ENCODE measurements at places on chromosomes 12 and 14. TPM values are rescaled to one million over a fixed set of nuclear protein-coding genes. Genes with fewer than 3 reads are reported as not detected.

The YARS2 gene
- total RNA-seq: 16.3 TPM

The HOXC11 gene
- not detected for total RNA-seq

The DEPDC4 gene
- total RNA-seq: not detected

The MIPOL1 gene
- 0.63 TPM for total RNA-seq

The KRT76 gene
- total RNA-seq: not detected

The LRCOL1 gene
- total RNA-seq: not detected

The POTEG gene
- not detected for total RNA-seq

The FAM90A1 gene
- total RNA-seq: not detected

The BCL11B gene
- total RNA-seq: 101 TPM

The C1QL4 gene
- 0.10 TPM for total RNA-seq

The HOXC6 gene
- total RNA-seq: not detected

The PTPRR gene
- total RNA-seq: not detected

The CLEC4E gene
- 25.6 TPM for total RNA-seq

The HSPB8 gene
- not detected for total RNA-seq

The HOXC12 gene
- total RNA-seq: not detected

The TAS2R43 gene
- total RNA-seq: not detected

The TAS2R14 gene
- 1.2 TPM for total RNA-seq

The PDE6H gene
- 3.9 TPM for total RNA-seq

The RACGAP1 gene
- total RNA-seq: 3.7 TPM

The DCAF5 gene
- total RNA-seq: 42.2 TPM

The ASCL1 gene
- 0.10 TPM for total RNA-seq

The GLIPR1L1 gene
- total RNA-seq: not detected

The CELA1 gene
- total RNA-seq: not detected

The ADAM21 gene
- total RNA-seq: not detected

The KRT74 gene
- total RNA-seq: 0.10 TPM

The TPPP2 gene
- total RNA-seq: not detected

The GNG2 gene
- total RNA-seq: 180 TPM

The RDH16 gene
- 0.42 TPM for total RNA-seq

The DLGAP5 gene
- total RNA-seq: 0.84 TPM

The CNTN1 gene
- not detected for total RNA-seq

The CCDC177 gene
- total RNA-seq: not detected

The TRIM9 gene
- total RNA-seq: 0.42 TPM

The C14orf180 gene
- total RNA-seq: not detected

The CCDC85C gene
- total RNA-seq: 2.9 TPM

The PKP2 gene
- total RNA-seq: 0.84 TPM

The GOLT1B gene
- total RNA-seq: 116 TPM

The HOXC5 gene
- total RNA-seq: not detected

The LMO3 gene
- total RNA-seq: not detected

The NANOG gene
- total RNA-seq: not detected

The RNU7-1 gene
- total RNA-seq: not detected

The SPX gene
- 11.2 TPM for total RNA-seq

The VEZT gene
- 93.5 TPM for total RNA-seq

The MUCL1 gene
- total RNA-seq: not detected

Measured in mononuclear cell (primary cell).